ENCODE measurements at places on chromosomes 2 and 18.
A peak's percentile ranks its signal among the peaks of the same experiment; 100 is the strongest.

DNA sequence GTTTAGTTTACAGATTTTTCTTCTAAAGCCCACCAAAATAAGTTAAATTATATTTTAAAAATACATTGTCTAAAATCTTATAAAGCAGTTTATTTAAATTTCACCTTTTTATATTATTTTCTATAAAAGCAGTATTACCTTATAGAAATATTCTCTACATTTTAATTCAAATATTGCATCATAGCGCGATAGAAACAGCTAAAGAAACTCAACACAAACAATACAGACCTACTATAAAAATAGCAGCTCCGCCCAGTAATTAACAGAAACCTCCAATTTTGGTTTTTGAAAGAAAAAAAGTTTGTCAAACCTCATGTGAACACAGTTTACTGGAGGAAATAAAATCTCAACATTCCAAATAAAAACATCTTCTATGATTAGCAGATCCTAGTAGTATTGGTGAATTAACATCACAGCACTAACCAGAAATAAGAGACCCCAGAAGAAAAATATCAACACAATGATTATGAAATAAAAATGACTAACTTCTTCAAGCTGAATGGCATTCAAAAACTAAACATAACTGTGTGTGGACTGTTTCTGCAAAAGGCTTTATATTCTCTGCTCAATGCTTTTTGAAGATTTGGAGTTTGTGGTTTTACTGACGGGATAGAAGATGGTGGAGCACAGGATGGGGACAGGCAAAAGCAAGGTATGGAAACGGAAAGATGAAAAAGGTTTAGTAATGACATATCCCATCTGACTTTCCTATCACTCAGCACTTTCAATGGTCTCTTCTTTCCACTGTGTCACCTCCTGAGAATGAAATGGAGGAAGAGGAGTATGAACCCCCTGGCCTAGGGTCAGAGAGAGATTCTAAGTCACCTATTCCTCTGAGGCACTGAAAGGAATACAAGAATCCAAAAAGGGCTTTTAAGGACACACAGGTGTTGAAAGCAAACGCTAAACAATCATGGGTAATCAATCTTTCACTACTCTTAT lies 17.5 kb downstream of the MAP4K3 start:
- DNase-seq, result no peak

- DNase-seq, result no peak
These were observed 18.9 kb downstream of the SLC8A1 start for GRCh38 chr2:40432921-40433483.

DNA sequence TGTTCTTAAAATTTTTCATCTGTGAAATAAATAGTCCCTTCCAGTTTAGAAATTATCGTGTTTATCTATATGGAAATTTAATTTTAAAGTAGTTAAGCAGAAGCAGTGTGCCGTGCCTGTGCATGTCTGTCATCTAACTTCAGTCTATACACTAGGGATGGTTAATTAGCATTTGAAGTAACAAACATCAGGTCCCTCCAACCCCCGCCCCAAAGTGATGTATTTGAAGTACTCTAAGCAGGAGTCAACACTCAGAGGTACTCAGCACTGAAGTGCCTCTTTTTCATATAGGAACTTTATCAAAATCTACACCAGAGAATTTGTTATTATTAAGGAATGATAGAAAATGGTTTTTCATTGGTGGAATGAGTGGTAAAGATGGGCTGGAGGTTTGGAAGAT lies 33.0 kb downstream of the LANCL1 start:
- no peak for DNase-seq

DNA sequence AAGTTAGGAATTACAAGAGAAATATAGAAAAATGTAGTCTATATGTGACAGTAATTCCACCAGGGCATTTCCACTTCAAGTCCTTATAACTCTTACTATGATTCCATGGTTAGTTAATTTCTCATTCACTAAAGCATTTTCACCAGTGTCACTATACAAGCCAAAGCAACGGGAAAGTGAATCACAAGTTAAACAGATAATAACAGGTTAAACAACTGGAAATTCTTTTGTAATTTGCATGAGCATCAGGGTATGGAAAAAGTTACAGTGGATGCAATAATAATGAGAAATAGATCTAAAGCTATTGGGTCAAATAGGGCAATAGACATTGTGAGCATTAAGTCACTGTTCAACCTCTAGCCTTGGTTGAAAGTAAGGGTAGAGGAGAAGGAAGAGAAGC lies 88.9 kb upstream of the ST6GAL2 start:
- DNase-seq, result no peak

DNA sequence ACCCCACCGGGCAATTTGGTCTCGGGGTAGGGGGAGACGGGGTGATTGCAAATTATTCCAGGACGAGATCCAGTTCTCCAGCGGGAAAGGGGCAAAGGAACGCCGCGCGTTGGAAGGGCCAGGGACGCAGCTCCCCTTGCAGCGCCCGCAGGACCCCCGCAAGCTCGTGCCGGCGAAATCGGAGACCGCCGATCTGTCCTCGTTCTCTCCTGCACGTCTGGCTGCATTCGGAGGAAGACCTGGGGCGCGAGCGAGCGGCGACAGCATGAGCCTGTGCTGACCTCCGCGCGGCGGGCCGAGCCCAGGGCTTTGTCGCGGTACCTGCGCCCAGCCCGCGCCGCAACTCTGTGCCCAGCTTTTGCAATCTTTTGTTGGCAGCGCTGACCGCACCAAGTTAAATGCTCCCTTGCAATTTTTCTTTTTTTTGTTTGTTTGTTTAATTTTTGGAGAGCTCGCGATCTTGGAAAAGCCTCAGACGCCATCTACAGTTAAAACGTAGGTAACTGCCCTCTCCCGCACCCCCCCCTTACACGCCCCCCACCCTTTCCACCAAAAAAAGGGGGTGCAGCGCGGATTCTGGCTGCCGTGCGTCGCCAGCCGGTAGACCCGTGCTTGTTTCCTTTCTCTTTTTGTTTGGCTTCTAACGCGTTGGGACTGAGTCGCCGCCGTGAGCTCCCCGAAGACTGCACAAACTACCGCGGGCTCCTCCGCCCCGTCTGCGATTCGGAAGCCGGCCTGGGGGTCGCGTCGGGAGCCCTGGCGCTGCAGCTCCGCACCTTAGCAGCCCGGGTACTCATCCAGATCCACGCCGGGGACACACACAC lies 667 bp downstream of the TRIB2 start:
- DNase-seq, result peak; percentile 59

- DNase-seq, result no peak
These were observed 38.4 kb downstream of the EIF4E2 start for GRCh38 chr2:232588680-232589585.

DNA sequence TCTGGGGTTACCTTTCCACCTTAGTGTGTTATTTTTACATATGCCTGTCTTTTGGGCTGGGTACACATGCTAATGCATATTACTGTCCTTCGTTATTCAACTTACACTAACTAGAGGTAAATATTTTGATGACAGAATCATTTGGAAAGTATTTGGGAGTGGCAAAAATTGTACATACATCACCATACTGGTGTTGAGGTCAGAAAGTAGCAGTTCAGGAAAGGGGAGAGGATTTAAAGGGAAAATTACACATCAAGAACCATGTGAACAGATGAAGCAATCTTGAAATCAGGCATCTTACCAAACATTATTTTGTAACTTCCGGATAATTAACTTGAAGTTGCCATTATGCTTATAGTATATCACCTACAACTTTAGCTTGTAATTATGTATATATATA lies 379.7 kb downstream of the RND3 start:
- DNase-seq, result no peak

DNA sequence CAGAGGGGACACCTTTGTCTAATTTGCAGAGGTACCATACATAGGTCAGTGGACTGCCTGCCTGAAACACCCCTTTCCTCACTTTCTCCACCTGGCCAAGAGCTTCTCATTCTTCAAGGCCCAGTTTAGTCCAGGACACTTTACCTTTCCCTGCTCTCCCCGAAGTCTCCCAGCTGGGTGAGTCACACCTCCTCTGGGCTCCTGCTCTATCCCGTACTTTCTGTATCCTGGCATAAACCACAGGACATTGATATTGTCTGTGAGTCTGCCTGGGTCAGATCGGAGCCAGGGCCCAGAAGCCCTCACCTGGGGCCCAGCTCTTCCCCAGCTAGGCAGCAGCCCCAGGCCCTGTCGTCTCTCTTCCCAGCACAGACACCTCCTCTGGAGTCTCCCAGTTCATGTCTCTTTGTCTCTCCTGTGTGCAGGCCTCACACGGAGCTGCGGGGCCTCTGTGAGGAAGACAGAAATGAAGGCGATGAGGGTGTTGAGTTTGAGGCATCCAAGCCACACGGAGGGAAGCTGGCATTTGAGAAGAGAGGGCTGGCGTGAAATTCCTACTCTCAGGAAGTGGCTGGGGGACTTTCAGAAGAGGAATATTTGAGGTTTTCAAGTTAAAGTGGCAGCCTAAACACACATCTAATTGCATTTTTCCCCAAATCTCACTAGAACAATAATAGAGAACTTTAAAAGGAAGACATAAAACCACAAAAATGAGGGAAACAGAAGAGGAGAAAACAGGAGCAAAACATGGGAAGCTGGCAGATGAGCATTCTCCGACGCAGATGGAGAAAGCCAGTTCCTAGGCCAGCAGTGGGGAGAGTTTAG lies 79.6 kb upstream of the LAPTM4A start:
- no peak for DNase-seq

DNA sequence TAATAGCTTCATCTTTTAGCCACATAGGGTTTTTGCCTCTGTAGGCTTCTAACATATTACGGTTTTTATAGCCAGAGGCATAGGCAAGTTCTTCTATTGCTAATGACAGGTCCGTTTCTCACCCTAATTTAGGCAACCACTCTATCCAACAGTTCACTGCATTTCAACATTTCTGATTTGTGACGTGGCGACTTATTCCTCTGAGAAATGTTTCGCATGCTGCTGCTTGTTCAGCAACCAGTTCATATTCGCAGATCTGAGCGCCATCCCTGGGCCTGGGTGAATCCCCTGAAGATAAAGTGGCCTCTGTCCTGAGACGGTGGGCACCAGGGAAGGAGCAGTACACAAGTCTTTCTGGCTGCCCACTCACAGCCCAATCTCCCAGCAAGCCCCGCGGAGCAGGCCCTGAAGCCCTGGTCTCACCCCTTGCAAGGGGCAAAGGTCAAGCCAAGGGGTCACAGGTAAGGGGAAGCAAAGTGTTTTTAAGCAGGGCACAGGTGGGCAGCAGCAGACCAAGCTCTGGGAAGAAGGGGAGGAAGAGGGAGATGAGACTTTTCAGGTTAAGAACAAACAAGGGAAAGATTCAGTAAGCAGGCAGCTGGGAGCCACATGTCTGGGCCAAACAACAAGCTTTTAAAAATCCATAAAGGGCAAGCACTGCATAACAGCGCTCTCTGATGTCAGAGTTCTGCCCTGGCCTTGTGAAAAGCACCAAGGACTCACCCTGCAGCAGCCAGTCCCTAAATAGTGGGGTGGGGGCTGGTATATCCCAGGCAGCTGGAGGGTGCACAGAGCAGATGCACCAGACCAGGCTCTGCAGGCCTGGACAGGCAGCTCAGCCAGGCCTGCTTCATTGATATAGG lies 10.8 kb upstream of the COX7A2L start:
- no peak for DNase-seq

- DNase-seq, result no peak
These were observed 214.0 kb downstream of the SS18 start for GRCh38 chr18:25876330-25876948.

DNA sequence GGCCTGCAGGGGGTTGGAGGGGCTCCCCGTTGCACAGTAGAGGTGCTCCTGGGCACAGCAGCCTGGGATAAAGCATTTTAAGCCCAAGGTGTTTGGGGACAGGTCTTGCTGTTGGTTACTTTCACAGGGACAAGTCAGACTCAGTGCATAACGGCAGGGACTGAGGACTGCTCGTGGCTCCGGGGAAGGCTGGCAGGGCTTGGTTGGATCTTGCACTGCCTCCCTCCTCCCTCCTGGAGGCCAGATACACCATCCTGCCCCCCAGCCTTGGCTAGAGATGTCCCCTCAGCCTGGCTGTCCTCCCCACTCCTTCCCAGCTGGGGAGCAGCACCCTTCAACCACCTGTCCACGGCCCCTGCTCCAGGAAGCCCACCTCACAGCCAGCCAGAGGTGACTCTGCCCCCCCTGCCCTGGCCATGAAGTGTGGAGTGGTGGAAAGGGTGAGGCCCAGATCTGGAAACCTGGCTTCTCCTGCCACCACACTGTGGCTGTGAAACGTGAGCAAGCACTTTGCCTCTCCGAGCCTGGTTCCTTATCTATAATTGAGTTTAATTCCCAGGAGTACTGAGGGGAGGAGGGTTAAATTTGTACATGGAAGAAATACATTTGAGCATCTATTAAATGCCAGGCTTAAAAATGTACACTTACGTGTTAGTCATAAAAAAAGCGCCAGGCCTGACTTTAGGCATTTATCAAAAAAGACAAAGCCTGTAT lies 67.1 kb upstream of the TAF1B start:
- DNase-seq, result no peak

GRCh38 chr2:6927186-6927585 lies 10.0 kb downstream of the RNF144A start:
- no peak for DNase-seq

DNA sequence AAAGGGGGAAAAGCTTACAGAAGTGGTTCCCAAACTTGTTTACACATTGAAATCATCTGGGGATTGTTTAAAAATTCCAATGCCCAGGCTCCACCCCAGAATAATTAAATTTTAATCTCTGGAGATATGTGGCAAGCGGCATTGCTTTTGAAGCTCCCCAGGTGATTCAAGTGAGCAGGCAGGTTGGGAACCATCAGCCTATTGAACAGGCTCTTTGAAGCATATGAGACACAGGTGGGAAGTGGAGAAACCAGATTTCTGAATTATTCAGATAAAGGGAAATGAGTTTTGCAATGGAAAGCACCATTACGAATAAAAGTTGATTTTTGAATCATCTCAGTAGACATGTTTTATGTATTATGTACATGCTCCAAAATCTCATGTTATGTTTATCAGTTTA lies 57.6 kb upstream of the NOSTRIN start:
- DNase-seq, result no peak

Data from CD4-positive, alpha-beta T cell treated with Interleukin-2 at 100 ng/mL for 4 hours (primary cell).